ENCODE measurements at places on chromosomes 4 and X.

DNA sequence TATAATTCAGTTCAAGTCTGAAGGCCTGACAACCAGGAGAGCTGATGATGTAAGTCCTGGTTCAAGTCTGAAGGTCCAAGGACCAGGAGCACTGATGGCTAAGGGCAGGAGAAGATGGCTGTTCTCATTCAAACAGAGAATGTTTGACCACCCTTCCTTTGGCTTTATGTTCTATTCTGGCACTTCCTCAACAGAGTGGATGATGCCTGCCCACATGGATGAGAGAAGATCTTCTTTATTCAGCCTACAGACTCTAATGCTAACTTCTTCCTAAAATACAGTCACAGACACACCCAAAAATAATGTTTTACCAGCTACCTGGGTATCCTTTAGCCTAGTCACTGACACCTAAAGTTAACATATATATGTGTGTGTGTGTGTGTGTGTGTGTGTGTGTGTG lies 25.6 kb upstream of the IRF2 start:
- no peak for DNase-seq

DNA sequence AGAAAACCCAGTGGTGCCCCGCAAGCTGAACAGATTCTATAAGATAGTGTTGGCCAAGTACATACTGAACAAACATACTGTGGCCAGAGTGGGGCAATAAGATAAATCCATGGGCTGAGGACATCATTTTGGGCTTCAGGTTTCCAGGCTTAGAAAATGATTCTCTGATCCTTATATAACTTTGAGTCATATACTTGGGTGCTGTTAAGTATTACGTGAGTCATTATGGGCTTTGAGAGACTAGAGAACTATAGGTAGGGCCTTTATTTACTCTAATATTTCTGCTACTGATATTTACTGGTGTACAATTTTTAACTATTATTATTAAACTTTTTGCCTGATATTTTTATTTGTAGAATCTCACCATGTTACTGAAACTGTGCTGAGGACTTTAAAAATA lies 586.1 kb downstream of the CENPC start:
- no peak for DNase-seq

- DNase-seq: no peak
These were observed 320.6 kb downstream of the ADGRL3 start for GRCh38 chr4:61520681-61521160.

DNA sequence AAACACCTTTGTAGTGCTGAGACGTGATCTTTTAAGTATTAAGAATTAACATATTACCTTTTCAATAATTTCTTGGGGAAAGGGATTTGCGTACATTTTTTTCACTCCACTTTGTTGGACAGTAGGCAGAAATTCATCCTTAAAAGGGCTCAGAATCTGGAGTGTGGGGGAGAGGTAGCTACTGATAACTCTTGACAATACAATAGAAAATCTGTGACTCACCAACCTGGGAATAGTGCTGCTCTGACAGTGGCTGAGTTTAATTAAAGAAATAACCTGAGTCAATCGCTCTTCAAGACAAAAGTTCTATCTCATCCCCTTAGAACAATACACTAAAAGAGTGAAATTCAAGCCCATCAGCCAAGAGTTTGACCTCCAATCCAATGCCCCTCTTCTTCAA lies 60.2 kb downstream of the SLC9A7 start:
- no peak for DNase-seq

GRCh38 chr4:109989618-109990017 lies 76.9 kb downstream of the EGF start:
- DNase-seq: no peak

GRCh38 chrX:85243761-85244449 lies at the start of the genes SATL1 and ZNF711:
SATL1 (minus strand) TSS chrX:85243779; CDS start chrX:85108968, 134,811 bp downstream.
ZNF711 (plus strand) TSS chrX:85243991; CDS start chrX:85247573, 3,582 bp downstream.
- peak; percentile 33 for DNase-seq

GRCh38 chrX:112896051-112896450 lies 55.4 kb upstream of the AMOT start:
- no peak for DNase-seq

- peak; percentile 74 for DNase-seq
These were observed 10.1 kb downstream of the DLG3 start for GRCh38 chrX:70454441-70455365.

- DNase-seq: no peak
These were observed 40.1 kb downstream of the SORBS2 start for GRCh38 chr4:185771711-185772390.

DNA sequence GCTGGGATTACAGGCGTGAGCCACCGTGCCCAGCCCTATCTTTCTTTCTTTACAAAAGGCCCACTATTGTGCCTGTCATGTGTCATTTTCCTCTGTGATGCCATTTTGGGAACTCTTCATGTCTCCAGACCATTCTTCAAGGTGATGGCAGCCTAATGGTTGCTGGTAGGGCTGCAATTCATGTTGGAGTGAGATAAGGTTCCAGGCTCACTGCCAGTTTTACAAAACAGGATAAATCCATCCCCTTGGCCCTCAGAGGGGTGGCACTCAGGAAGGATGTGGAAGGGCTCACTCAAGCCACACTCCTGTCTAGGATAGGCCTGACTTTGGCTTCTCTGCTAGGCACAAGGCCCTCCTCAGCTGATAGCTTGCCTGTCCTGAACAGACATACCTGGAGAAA lies 3.8 kb downstream of the TCEAL9 start:
- no peak for DNase-seq
